Activated gamma-delta T cell treated with anti-CD3 and anti-CD28 coated beads, Interleukin-2, amount 50 U/mL, for 16 hours (primary cell): ENCODE measurements at places on chromosomes 12 and 14.

GRCh38 chr12:75944097-75944904 lies 87.3 kb downstream of the PHLDA1 start:
- peak; percentile 9 for DNase-seq

DNA sequence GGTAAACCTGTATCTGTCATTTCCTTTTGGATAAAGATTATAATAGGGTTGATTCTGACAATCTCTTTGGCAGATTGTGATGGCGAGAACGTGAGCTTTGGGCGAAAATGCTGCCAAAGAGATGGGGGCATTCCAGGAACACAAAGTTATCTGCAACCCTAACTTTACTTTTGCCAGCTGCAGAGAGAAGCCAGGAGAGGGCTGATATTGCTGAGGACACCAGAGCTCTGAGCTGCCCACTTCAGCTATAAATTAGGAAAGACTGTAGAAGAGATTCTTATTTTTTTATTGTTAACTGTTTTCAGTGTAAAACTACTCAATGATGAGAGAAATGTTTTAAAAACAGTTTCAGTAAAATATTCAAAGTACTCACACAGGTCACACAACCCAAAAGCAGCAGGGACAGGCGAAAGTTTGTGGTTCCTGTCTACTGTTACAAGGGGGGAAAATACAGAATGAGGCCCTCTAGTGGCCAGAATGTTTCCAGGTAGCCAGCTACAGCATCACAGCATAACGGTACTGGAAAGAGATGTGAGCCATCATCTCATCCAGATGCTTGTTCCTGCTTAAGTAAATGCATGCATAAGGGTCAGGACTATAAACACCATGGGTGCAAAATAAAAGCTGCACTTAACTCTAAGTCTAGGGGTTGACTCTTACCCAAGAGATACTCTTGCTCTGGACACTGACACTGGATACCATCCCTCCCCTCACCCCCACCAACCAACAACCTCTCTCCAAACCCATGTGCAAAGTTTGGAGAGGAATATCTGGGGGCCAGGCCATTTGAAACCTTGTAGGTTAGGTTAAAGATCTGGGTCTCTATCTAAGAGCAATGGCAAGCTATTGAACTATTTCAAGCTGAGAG lies 498.4 kb downstream of the RMST start:
- no peak for DNase-seq

GRCh38 chr12:101745481-101745880 lies 6.2 kb upstream of the SYCP3 start:
- DNase-seq = no peak

DNA sequence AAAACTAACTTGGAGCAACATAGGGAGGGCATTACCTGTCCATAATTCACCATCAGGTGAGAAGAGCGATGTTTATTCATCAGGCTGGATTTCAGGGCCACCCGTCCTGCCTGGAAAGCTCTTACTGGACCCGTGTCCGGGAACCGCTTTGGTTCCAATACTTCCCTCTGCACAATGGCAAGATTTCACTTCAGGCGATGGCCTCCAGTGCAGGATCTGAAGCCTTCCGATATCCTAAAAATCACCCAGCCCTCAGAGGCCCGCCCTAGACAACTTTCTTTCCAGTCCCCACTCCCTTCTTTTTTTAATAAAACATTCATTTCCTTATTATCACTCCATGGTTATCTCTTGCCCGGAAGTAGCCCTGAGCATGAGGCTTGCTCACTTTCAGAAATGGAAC lies 92.5 kb downstream of the BCL11B start:
- no peak for DNase-seq

DNA sequence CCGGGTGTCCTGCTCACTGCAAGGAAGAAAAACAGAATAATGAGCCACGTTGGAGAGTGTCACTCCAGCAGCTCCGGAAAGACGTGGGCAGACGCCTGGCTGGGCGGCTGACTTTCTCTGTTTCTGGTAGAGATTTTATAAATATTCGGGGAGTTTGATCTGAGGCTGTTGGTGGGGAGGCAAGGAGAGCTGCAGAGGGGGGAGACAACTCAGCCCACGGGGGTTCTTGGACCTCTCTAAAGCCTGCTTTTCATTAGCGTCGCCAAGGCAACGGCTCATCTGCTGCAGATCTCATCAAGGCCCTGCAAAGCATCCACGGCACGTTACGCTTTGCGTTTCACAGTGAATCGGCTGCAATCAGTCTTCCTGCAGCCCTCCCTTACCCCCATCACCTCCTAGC lies 207.2 kb downstream of the ZFP36L1 start:
- no peak for DNase-seq

GRCh38 chr12:118581371-118581770 lies 205.0 kb downstream of the SUDS3 start:
- DNase-seq = no peak

DNA sequence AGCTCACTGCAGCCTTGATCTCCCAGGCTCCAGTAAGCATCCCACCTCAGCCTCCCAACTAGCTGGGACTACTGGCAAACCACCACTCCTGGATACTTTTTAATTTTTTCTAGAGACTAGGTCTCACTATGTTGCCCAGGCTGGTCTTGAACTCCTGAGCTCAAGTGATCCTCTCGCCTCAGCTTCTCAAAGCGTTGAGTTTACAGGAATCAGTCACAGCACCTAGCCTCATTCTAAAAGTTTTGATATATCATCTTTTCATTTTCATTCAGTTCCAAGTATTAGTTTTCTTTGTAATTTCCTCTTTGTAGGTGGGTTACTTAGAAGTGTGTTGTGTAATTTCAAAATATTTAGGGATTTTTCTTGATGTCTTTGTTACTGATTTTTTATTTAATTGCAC lies 9.6 kb downstream of the CBX5 start:
- DNase-seq = no peak
